ENCODE measurements at places on chromosomes 6 and 20.

DNA sequence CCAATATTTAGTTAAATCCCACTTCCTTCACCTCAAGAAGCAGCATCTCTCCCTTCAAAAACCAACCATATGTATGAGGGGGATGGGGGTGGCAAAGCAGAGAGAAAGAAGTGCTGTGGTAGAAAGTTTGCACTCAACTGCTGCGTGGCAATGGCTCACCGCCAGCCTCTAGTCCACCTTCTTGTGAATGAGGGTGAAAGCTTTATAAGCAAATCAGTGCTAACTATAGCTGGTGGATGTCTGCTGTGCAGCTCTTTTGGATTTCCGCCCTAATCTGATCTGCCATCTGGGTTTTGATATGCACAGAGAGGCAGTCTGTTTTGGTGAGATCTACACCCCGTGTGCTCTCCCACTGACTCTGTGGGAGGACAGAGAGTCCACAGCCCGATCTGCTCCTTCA, 281.2 kb upstream of the SUPT3H start:
- DNase-seq = no peak

GRCh38 chr6:167805349-167806060, 21.2 kb upstream of the AFDN start:
- DNase-seq = no peak

DNA sequence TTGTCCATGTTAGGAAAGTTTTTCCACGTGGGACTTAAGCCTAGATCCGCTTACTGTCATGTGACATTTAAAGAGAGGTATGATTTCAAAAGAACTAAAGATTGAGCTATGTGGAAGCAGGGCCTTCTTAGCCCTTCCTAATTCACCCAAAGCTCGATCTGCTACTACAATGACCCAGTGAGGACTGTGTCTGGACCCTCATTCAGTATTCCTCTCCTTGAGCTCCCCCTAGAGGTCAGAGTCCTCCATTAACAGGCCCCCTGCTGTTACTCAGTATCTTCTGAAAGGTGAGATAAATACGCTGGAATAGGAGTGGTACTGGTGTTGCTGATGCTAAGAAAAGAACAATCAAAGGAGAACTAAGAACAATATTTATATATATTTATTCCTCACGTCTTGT, 414.0 kb downstream of the GJA1 start:
- DNase-seq = peak; percentile 7

- peak; percentile 83 for DNase-seq
Observed at GRCh38 chr20:47330933-47331708, 25.4 kb downstream of the ZMYND8 start.

DNA sequence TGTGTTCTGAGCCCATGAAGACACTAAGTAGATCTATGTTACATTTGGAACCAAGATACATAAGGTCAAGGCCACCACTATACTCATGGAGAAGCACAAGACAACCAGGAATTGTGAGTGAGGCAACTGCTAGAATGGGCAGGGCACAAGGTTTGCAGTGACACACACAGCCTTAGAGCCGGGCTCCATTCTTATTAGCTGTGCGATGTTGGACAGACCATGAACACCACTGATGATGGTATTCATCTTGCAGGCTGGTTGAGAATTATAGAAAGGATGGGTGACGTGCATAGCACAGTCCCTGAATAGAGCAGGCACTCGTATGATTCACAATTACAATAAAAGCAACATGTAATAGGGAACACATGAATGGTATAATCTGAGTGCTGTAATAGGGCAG, 172.4 kb downstream of the GJA10 start:
- DNase-seq = no peak

DNA sequence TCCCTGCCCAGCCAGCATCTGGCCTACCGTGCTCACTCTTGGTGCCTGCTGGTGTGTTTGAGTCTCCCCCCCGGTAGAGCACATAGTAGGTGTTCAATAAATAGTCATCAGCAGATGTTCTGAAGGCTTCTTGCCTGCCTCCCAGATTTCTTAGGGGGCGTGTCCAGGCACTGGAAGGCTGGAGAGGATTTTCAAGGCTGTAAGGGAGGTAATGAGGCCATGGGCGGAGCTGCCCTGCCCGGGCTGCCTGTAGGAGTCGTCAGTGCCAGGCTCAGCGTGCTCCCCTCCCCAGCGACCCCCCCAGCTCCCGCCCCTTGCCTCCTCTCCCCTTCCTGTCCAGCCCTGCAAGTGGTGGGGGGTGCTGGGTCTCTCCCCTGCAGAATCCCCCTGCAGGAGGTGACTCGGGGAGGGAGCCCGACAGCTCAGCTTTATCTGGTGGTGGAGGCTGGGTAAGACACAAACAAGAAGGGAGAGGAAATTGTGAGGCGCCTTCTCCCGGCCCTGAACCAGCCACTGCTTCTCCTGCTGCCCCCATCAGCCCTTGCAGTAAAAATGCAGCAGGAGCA, 55.9 kb downstream of the BCAS4 start:
- DNase-seq = no peak

- no peak for DNase-seq
Observed at GRCh38 chr20:51526754-51527153, 15.8 kb downstream of the NFATC2 start.

- no peak for DNase-seq
Observed at GRCh38 chr6:152295346-152295745, 341.8 kb downstream of the SYNE1 start.

DNA sequence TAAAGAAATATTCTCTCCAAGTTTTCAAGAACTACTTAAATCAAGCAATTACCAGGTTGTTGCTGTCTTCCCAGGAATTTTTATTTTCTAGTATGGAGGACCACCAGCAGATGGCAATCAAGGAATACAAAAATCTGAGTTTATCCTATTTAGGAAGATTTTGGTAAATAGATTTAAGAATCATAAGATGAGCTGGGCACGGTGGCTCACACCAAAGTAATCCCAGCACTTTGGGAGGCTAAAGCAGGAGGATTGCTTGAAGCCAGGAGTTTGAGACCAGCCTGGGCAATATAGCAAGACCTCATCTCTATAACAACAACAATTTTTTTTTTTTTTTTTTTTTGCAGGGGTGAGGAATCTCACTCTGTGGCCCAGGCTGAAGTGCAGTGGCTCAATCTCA, 19.3 kb upstream of the SEC63 start:
- DNase-seq = peak; percentile 30

- DNase-seq = no peak
Observed at GRCh38 chr6:113433335-113433991, 423.7 kb upstream of the MARCKS start.

DNA sequence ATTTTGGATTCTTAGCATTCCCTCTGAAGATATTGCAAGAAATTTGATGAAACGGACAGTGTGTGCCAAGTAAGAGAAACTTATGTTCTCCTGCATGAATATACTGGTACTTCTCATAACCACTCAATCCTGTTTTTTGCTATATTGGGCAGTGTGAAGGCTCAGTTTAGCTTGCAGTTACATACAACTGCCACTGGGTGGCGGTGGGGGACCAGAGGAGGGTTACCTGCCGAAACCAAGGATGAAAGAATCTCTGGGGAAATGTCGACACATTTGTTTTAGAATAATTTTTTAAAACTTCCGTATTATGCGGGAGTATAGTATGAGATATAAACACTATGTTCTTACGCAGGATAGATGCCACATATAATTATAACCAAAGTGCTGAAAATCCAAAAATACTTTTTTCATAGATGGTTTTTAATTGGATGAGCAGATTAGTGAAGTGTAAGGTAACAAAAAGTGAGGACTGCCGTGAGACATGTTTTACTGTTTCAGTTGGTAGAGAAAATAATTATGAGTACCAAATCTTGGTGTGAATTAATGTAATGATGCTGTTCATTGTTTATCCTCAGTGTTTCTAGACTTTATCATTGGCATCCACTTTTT, 9.7 kb downstream of the TRMT11 start:
- DNase-seq = peak; percentile 86

GRCh38 chr20:31542201-31542842, 28.1 kb downstream of the HM13 start:
- no peak for DNase-seq

DNA sequence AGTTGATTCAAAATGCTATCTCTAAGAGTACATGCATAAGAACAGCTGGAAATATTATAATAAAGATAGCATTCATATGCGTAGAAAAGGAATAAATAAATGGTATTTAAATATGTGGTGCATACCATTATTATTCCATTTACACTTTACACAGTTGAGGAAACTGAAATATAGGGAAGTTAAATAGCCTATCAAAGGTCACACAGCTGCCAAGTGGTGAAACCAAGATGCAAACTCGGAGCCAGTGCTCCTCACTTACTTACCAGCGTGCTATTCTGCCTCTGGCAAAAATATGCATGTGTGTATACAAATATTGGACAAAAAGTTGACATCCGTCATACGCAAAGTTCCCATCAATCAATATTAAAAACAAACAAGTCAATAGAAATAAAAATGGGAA, 22.3 kb upstream of the ANKEF1 start:
- DNase-seq = no peak

- DNase-seq = no peak
Observed at GRCh38 chr6:43171707-43172103, 636 bp downstream of the SRF start.

DNA sequence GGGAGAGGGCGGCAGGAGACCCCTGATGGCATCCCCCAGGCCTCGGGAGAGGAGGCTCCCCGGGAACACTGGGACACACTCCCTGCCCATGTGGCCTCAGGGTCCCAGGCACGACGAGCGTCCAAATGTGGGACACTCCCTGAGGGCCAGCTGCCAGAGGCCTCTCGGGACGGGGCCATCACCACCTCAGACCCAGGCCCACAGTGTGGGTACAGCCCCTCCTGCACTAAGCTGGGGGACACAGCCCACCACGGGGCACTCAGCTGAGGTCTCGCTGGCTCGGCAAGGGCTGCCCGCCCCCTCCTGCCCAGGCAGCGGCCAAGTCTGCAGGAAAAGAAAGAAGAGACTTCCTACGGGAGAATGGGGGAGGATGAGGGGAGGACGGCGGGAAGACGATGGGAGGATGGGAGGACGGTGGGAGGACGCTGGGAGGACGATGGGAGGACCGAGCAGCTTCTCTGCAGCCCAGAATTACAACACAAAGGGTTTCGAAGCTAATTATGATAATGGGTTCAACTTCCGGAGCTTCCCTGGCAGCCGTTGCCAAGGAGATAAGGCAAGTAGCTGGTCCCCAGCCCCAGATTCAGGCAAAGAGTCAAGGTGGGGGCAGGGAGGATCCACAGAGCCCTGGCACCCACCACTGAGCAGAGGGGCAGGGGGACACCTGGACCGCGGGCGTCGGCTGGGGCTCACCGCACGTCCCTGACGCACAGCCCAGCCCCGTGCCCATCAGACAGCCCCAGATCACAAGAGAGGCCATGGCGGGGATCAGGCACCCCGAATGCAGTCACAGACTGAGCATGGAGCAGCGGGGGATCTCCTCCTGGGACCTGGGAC, 17.5 kb downstream of the KCNQ2 start:
- no peak for DNase-seq

- DNase-seq = no peak
Observed at GRCh38 chr6:41548098-41548840, 2.1 kb downstream of the FOXP4 start.

Data from hematopoietic multipotent progenitor cell treated with erythropoietin and hydrocortisone succinate and interleukin-3 and kit ligand, for 17 days (in vitro differentiated cells).